ENCODE measurements at places on chromosomes 2 and 18.

DNA sequence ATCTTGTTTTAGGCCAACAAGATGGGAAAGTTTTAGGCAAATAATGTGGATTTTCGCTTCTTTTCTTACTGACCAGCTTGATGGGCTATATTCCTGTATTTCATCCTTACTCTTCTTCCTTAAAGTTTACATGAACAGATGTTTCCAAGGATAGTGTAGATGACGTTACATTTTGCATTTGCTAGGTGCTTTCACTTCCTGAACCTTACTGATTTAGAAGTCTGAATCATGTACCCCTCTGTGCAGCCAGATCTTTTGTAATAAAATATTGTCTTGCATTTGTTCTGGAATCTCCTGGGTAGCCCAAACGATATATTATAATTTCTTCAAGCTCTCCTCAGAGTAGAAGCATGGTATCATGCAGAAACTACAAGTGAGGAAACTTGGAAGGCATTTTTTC lies 93.4 kb downstream of the CALCRL start:
- no peak for DNase-seq

- no peak for DNase-seq
These were observed 993 bp downstream of the RBMS1 start for GRCh38 chr2:160492401-160493226.

GRCh38 chr18:21105936-21106335 lies 5.7 kb downstream of the ROCK1 start:
- no peak for DNase-seq

DNA sequence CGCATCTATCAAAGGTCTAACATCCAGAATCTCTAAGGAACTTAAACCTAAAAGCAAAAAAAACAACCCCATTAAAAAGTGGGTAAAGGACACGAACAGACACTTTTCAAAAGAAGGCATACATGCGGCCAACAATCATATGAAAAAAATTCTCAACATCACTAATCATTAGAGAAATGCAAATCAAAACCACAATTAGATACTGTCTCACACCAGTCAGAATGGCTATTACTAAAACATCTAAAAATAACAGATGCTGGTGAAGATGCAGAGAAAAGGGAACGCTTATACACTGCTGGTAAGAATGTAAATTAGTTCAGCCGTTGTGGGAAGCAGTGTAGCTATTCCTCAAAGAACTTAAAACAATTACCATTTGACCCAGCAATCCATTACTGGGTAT lies 38.0 kb downstream of the PPP3R1 start:
- no peak for DNase-seq

GRCh38 chr2:203936535-203936934 lies at the start of gene ICOS:
Gene ICOS (plus strand): TSS chr2:203936763. CDS start chr2:203936815, 52 bp downstream.
- DNase-seq, result no peak

DNA sequence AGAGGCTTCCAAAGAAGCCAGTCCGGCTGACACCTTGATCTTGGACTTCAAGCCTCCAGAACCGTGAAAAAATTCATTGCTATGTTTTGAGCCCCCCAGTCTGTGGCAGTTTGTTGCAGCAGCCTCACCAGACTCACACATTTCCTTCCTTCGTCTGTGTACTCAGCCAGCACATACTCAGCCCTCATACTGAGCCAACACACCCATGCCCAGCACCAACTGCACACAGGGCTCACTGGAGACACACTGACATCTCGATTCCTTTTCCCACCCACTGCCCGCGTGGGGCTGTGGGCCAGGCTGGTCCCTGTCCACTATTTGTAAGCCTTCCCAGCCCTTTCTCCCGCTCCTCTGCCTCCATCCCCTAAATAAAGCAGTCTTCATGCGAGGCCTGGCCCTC lies 24.1 kb upstream of the NMUR1 start:
- no peak for DNase-seq

Data from DMS79 (cell line).